Bronchial smooth muscle cell (primary cell): ENCODE measurements at places on chromosomes 5 and 9. TPM values are rescaled to one million over a fixed set of nuclear protein-coding genes. Genes with fewer than 3 reads are reported as not detected.

CYLC2 gene
- total RNA-seq = not detected in 2 replicates

C5 gene
- total RNA-seq = 3.9 and 5.7 TPM in 2 replicates

ERAP2 gene
- total RNA-seq = 4.4 and 4.8 TPM in 2 replicates

ANKRD31 gene
- total RNA-seq = 0.09 and 0.16 TPM in 2 replicates

INVS gene
- total RNA-seq = 21.4 and 26.4 TPM in 2 replicates

PCDHB3 gene
- 0.16 and 0.52 TPM in 2 replicates for total RNA-seq

SPINK13 gene
- total RNA-seq = not detected in 2 replicates

ANKRD34B gene
- total RNA-seq = not detected in 2 replicates

NTRK2 gene
- total RNA-seq = under 0.01 and 0.26 TPM in 2 replicates

TRIM7 gene
- 1.7 and 3.0 TPM in 2 replicates for total RNA-seq

NPDC1 gene
- total RNA-seq = 11.5 and 13.1 TPM in 2 replicates

SPEF2 gene
- total RNA-seq = 1.2 and 3.5 TPM in 2 replicates

SLC22A4 gene
- total RNA-seq = 1.2 and 4.4 TPM in 2 replicates

SPINK6 gene
- not detected in 2 replicates for total RNA-seq

NIM1K gene
- 3.9 and 4.2 TPM in 2 replicates for total RNA-seq

CYSTM1 gene
- 13.0 and 14.5 TPM in 2 replicates for total RNA-seq

EMB gene
- total RNA-seq = 4.3 and 7.6 TPM in 2 replicates

ZFP2 gene
- total RNA-seq = 1.9 and 2.6 TPM in 2 replicates

DCAF10 gene
- 11.5 and 23.3 TPM in 2 replicates for total RNA-seq
